Astrocyte (in vitro differentiated cells and primary cell): ENCODE measurements at places on chromosomes 7 and 10. TPM values are rescaled to one million over a fixed set of nuclear protein-coding genes. Genes with fewer than 3 reads are reported as not detected.
A peak's percentile ranks its signal among the peaks of the same experiment; 100 is the strongest.

DNA sequence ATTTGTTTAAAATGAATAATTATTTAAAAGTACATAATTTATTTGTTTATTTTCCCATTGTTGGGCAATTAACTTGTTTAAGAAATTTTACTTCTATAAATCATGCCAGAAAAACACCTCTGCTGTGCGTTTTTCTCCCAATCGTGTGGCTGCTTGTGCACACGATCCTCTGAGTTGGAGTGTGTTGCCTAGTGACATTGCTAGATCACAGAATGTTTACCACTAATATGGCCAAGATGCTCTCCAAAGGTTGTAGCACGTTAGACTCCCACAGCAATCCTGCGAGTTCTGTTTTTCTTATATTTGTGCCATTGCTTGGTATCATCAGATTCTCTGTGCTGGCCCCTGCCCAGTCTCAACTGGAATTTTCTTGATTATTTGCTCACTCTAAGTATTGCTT lies 207.1 kb upstream of the ADCY1 start:
- no peak for DNase-seq

GRCh38 chr7:139671967-139672366 lies 105.8 kb downstream of the HIPK2 start:
- DNase-seq = no peak

DNA sequence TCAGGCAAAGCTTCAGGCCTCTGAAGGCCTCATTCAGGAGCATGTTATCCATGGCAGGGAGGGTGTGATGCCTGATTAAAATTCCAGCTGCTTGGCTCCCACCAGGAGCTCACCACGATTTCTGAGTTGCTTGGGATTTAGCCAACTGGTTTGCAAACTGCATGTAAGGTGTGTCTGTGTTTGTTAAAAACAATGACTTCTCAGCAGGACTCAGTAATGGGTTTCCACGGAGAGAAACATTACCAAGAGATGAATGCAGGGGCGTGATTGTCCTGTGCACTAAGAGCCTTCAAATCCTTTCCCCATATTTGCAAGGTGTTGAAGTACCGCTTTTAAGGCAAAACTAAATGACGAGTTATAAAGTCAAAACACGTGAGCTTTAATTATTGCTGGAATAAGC lies 88.8 kb upstream of the BTBD16 start:
- no peak for DNase-seq

DNA sequence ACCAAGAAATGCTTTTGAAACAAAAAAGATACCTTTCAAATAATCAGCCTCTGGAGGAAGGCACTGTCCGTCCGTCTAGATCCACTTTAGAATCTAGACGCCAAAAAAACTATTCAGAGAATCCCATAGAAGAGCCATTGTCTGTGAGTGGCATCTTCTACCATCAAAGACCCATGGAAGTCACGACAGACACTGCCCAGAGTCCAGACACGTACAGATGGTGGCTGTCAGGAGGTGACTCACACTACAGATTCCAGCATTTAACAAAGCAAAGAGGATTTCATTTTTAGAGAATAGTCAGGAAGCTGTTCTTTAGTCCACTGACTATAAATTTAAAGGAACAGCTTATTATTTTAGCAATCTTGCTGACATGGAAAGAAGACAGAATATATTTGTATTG lies 11.7 kb downstream of the C1QL3 start:
- DNase-seq = no peak

GRCh38 chr10:27285093-27285492 lies 44.5 kb upstream of the ACBD5 start:
- peak; percentile 0 for DNase-seq

GRCh38 chr10:43228783-43229207 lies 38.1 kb downstream of the RASGEF1A start:
- DNase-seq = no peak

DNA sequence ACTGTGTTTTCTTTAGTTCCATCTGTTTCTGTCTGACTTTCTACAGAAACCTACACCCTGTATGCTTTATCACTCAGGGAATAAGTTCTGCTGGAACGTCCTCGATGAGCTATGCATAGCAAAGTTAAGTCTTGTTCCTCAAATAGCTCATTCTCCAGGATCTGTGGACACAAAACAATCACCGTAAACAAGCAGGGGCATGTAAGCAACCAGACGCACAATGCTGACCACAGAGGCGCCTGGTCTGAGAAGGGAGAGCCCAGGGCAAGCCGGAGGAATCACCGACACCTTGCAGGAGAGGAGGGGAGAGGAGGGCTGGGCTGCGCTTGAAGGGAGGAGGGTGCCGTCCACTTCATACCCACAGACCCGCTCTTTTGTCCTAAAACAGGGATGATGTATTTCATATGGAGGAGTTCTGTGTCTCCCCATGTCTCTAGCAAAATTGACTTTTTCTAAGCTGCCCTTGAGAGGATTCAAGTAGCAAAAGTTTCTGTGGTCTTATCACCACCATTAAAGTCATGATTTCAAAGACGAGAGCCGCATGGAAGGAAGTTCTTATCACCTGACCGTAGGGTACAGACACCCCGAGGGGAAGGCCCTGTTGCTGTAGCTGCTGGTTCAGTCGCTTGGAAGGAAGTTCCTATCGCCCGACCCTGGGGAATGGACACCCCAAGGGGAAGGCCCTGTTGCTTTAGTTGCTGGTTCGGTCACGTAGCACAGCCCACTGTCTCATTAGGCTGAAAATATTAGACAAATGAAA lies 14.3 kb downstream of the CALML3 start:
- DNase-seq = no peak

- DNase-seq = no peak
Measured at GRCh38 chr7:122884186-122884585, 2.1 kb downstream of the CADPS2 start.

DNA sequence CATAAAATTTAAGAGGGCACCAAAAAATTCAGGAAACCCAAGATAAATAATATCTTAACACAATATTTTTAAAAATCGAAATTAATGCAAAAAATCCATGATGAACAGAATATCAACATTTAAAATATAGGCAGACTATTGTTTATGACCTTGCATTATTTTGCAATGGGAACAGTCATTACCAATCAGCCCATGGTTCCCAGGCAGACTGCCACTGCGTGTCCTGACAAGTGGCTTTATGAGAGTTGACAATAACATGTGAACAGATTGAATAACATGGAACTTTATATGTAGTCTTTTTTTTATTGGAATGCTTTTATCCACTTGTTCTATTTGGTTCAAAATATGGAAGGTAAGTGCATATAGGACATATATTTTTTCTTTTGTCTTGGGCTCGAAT lies 3.1 kb upstream of the AVPI1 start:
- no peak for DNase-seq

GRCh38 chr7:99203092-99203491 lies 4.8 kb downstream of the KPNA7 start:
- DNase-seq = no peak

- DNase-seq = no peak
Measured at GRCh38 chr7:42407833-42408232, 170.8 kb upstream of the GLI3 start.

GRCh38 chr7:108570146-108570755 lies 577 bp downstream of the DNAJB9 start:
- DNase-seq = peak; percentile 31

DNA sequence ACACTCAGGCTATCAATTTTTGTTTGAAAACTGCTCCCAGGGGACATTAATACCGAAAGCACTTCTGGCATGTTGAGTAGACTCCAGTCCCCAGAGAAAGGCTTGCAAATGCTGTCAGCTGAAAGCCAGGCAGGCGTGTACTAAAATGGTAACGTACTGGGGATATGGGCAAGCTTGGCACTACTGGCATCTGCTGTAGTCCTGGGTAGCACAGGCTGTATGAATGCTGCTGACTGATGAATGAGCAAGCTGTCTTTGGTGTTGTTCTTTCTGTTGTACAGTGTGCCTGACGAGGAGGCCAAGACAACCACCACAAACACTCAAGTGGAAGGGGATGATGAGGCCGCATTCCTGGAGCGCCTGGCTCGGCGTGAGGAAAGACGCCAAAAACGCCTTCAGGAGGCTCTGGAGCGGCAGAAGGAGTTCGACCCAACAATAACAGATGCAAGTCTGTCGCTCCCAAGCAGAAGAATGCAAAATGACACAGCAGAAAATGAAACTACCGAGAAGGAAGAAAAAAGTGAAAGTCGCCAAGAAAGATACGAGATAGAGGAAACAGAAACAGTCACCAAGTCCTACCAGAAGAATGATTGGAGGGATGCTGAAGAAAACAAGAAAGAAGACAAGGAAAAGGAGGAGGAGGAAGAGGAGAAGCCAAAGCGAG lies 53.5 kb upstream of the AGBL3 start:
- DNase-seq = peak; percentile 96

GRCh38 chr10:3538656-3539531 lies 246.1 kb downstream of the KLF6 start:
- DNase-seq = peak; percentile 100

GRCh38 chr10:110508806-110509544 lies 11.3 kb downstream of the DUSP5 start:
- DNase-seq = no peak

GRCh38 chr7:69114374-69114773 lies 483.9 kb upstream of the AUTS2 start:
- DNase-seq = peak; percentile 76

GRCh38 chr7:48384180-48384752 lies 213.0 kb downstream of the ABCA13 start:
- DNase-seq = no peak

DNA sequence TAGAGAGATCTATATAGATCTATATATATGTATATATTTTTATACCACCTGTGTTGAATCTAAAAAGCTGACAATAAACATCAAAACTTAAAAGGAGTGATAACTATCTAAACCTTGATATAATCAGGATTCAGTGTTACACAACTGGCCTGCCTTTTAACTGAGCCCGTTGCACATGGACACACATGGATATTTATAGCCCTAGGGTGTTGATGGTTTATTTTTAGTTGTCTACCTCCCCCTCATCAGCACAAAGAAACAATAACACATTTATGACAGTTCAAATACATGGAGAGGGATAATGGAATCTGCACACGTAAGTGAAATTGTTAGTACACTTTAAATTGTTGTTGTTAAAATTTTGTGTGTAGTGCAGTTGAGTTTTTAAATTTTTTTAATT lies 336.9 kb downstream of the ZNF248 start:
- DNase-seq = no peak

GRCh38 chr7:112103246-112103645 lies 103.0 kb downstream of the DOCK4 start:
- DNase-seq = peak; percentile 44

DNA sequence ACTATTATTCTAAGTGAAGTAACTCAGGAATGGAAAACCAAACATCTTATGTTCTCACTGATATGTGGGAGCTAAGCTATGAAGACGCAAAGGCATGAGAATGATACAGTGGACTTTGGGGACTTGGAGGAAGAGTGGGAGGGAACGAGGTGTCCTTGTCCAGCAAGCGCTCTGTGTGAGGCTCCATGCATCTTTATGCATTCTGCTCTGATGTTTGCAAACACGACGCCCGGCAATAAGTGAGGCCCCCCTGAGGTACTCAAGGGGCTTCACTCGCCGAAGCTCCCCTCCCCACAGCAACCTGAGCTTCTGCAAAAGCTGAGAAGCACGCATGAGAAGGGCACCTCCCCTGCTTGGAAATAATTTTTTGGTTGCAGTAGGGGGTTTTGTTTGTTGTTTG lies 103.3 kb downstream of the LHPP start:
- no peak for DNase-seq

GRCh38 chr7:82595176-82595575 lies 151.6 kb upstream of the CACNA2D1 start:
- peak; percentile 44 for DNase-seq

- peak; percentile 18 for DNase-seq
Measured at GRCh38 chr7:116353647-116354046, 143.3 kb downstream of the TES start.

DNA sequence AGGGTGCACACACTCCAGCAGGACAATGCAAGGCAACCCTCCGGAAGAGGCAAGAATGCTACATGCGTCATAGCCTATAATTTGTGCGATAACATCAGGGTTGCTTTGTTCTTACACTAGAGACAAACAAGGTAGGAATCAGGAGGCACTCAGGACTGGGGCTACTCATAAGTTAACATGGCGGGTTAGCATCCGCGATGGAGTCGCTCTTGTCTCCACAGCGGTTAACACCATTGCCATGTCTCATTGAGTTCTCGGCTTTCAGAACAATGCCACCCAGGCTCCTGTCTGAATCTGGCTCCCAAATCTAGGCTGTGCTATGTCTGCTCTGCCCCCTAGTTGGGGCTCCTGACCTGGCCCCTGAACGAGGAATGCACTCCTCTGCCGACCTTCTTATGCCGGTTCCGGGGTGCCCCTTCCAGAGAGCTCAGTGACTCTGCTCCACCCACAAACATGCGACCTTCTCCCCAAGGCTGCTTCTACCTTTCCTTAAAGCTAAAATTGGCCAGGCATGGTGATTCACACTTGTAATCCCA lies 24.9 kb upstream of the SLF2 start:
- no peak for DNase-seq

GRCh38 chr7:11054033-11054432 lies 80.4 kb downstream of the PHF14 start:
- DNase-seq = no peak

- peak; percentile 86 for DNase-seq
Measured at GRCh38 chr7:135291809-135292253, 58.2 kb downstream of the STRA8 start.

DNA sequence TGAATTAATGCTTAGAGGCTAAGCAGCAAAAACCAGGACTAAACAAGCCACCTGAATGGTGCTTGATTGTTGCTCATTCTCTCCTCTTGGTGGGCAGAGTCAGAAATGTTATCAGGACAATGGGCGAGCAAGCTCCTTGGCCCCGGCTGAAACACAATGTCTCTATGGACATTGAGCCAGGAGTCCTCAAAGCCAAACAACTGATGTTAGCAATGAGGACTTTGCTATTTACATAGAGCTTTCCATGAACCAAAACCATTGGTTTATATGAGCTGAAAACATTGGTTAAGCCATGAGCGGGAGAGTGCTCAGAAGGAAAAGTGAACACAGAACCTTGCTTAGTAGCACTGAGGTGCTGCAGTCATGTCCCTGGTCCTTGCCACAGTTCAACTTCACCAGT lies 21.5 kb upstream of the NPVF start:
- DNase-seq = no peak

GRCh38 chr7:25823571-25823970 lies 328.4 kb upstream of the NFE2L3 start:
- no peak for DNase-seq

GRCh38 chr10:96588060-96588554 lies 1.3 kb upstream of the TM9SF3 start:
- no peak for DNase-seq

GRCh38 chr10:4937346-4937745 lies 25.9 kb upstream of the AKR1C1 start:
- DNase-seq = no peak

The TLX1 gene
- not detected in 2 replicates for total RNA-seq

The ADRB1 gene
- total RNA-seq = 0.62 and 1.3 TPM in 2 replicates

The SPDYE2B gene
- not detected in 2 replicates for total RNA-seq
